Activated CD8-positive, alpha-beta memory T cell treated with anti-CD3 and anti-CD28 coated beads for 48 hours (primary cell): ENCODE measurements at places on chromosomes 6 and 20.

- DNase-seq, result no peak
These were observed 196.8 kb downstream of the ADGB start for GRCh38 chr6:146795479-146796133.

DNA sequence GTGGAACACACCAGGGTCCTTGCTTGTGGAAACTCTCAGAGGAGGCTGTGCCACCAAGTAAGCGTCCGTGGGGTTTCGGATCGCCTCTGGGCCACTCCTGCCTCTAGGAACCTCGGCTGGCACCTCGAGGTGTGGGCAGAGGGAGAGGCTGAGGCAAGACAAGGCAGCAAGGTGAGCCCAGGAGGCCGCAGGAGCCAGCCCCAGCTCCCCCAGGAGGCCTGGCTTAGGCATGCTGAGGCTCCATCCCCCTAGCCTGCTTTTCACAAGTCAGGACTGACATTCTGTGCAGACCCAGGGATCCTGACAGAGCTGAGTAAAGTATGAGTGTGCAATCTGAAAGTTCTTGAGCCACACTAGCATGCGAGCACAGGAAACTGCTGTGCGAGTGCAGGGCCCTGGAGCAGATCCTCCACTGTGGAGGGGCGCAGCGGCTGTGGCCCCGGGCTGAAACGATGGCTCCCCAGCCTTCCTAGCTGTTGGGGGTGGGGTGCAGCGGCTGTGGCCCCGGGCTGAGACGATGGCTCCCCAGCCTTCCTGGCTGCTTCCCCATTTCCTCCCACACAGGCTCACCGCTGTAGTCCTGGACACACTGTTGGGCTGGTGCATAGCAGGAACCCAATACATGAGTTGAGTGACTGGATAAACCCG is 75.2 kb upstream of the CD93 start:
- DNase-seq, result no peak

DNA sequence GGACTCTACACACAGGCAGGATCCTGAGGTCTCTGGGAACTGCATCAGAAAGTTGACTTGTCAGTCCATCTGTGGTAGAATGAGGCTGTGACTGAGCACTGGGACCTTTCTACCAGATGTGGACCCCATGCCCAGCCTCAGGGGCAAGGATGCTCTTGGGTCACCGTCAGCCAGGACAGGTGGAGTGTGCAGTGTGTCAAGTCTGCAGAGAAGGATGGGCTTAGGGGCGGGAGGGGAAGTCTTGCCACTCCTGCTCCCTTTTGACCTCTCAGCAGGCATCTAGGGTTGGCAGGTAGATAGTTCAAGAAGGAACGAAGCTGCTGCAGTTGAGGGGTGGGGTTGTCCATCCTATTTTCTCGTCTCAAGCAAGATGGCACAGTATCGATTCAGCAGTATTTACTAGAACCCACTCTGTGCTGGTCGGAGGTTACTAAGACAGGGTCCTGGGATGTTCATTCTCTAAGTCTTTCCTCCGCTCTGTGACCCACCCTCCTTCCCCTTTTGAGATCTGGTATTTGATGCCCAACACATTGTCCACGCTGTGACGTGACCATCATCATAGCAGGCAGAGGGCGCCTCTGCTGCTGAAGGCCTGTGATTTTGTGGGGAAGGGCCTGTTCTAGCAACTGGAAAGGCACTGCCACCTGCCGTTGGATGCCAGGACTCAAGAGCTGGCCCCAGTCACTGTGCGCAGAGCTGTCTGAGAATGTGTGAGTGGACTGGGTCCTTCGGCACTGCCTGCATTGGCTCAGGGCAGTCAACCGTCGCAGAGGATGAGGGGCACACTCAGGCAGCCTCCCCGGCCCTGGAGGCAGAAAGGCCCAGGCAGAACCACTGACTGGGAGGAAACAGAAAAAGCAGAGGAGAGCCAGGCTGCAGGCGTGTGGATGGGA is 23.2 kb downstream of the RBCK1 start:
- DNase-seq, result no peak

DNA sequence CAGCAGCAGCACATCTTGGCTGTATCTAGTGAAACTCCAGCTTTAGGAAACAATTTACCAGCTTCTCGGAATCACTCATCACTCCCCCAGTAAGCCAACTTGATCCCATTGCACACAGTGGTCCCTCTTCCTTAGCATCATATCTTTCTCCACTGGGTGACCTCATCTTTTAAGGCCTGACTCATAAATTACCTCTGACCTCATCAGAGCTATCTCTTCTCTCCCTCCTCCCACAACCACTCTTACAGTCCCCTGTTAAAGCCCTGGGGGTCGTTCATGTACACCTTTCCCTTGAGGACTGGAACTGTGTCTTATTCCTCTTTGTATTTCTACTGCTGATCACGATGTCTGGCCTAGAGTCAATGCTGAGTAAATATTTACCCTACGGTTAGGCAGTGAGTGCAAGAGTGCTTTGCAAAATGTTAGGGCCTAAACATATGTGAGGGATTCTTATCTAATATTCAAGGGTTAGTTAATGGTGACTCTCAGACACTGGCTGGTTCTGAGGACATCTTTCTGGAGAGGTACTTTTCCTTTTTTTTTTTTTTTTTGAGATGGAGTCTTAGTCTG is 187.2 kb downstream of the LRFN2 start:
- DNase-seq, result no peak

GRCh38 chr20:63189322-63189642 is 26.6 kb downstream of the YTHDF1 start:
- no peak for DNase-seq

DNA sequence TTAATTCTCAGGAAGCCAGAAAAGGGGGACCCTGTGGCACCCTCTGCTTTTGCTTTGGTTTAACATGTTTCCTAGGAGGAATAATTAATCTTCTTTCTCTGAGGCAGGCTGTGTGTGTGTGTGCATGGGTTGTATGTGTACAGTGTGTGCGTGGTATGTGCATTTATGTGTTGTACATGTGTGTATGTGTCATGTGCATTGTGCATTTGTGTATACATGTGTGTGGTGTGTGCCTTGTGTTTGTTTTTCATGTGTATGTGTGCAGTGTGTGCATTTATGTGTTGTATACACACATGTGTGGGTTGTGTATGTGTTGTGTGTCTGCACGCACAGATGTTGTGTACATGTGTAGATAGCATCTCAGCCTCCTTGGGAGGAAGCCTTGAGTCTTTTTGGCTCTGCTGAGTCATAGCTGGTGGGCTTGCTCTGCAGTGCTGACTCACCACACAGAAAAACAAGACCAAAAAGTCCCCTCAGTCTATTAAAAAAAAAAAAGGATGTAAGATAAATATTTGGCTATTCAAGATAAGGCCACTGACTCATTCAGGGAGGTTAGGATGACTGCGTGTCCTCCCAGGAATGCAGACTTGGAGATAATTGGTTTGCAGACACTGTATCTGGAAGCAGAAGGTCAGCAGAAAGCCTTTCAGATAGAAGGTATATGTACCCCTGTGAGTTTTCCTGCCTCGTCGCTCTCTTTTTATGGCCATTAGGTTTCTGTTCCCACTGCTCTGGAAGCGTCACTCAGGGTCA is 58.6 kb downstream of the SYNJ2 start:
- DNase-seq, result no peak

- DNase-seq, result no peak
These were observed 509.8 kb downstream of the EPM2A start for GRCh38 chr6:145225500-145225899.

DNA sequence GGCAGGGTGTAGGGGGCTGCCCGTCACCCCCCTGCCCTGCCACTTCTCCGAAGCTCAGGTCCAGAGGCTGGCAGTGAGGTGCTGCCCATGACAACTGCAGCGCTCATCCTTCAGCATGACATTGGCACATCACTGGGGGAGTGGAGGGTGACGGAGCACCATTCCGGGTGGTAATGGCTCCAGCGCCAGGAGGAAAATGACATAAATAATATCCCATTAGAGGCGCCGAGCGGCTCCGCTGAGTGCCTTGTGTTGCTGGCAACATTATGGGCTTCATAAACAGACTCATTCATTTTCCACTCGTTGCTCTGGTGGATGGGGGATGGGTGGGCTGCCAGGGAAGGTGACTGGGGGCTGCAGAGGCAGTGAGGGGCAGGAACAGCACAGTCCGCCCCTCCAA is 56.9 kb upstream of the CTNNBL1 start:
- no peak for DNase-seq

- no peak for DNase-seq
These were observed 57.1 kb downstream of the SLC35D3 start for GRCh38 chr6:136979206-136979605.

- DNase-seq, result no peak
These were observed 96.0 kb downstream of the SOBP start for GRCh38 chr6:107585815-107586435.

- DNase-seq, result no peak
These were observed 586.2 kb downstream of the PHF3 start for GRCh38 chr6:64221776-64222175.

- DNase-seq, result no peak
These were observed 549 bp downstream of the ANKRD6 start for GRCh38 chr6:89433252-89434149.

DNA sequence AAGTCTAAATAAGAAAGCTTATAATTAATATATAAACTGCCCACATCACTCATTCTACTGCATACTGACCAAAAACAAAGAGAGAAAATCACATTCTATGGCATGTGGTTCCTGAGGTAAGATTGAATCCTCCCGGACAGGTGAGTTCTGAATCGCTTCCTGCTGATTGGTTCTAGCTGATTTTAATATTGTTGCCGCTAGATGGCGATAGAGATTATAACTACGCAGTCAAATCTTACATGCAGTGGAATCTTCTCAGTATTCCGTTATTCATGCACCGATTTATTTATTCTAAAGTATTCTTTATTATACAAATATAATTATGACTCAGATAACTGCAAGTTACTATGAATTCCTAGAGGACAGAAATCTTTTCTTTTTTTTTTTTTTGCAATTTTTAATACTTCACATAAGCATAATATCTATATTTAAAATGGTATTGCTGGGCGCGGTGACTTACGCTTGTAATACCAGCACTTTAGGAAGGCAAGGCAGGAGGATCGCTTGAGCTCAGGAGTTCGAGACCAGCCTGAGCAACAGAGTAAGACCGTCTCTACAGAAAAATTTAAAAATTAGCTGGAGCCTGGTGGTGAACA is 24.2 kb upstream of the TMX4 start:
- DNase-seq, result no peak

DNA sequence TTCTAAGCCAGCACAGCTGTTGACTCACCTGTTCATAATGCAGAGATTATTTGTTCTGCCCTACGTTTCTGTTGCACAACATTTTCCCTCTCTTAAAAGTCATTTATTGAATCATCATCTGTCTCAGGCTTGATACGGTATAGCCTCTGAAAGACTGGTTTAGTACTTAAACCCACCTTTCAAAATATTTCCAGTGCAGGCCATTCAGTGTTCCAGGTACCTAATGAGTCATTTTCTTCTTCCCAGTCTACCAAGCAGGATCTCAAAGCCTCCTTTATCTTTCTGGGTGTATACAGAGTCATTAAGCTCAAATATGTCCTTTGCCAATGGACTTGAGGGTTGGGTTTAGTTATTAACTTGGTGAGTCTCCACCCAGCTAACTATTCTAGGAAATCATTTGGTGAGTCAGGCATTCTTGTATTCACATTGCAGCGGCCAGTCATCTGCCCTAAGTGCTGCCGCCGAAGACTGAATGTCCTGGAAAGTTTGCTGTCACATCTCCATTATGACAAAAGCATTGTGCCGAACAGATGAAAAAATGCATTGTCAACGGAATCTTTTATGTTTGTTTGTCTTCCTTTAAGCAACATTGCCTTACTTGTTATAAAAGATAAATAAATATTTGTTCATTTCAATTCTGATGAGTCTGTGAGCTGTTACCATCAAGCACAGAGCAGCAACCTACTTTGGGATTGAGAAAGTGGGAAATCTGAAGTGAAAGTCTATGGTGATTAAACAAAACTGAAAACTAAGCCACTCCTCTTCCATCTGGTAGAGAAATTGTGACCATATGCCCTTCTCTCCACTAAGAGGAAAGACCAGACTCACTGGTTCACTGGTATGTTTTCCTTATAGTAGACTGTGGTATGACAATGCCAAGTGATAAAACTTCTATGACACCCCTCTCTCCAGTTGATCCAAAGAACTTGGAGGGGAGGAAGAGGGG is 14.3 kb upstream of the FAM135A start:
- DNase-seq, result no peak

DNA sequence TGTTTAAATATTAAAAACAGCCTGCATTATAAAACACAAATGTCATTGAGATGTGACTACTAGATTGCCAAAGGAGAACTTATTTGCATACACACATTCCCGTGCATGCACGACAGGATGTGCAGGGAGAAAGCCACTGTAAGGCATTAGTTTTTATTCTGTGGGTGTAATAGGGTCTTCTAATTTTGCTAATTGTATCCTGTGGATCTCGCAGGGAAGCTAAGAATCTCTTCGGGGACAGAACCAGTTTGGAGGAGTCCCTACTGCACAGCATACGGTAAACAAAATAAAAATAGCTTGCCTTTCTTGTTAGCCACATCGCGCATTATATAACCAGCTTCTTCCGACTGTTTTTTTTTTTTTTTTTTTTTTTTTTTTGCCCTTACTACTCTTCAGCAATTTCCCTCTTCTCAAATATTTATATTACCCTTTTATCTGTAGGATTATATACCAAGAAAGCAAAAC is 2.0 kb downstream of the ATXN1 start:
- DNase-seq, result no peak

DNA sequence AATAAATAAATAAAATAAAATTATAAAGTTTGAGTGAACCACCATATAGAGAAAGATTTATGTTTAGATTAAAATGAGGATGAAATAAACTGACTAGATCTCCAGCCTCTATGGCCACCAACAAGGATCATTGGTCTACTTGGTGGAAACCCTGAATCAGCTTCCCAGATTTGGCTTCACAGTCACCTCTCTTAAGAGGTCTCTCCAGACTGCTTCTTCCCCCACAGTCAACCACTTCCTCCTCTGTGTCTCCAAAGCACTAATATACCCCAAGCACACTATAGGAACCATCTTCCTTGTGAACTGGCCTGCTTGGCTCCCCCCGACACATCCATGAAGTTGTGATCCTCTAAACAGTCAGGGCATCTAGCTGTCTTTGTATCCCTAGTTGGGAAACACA is 529.6 kb upstream of the RNF217 start:
- DNase-seq, result no peak

- DNase-seq, result no peak
These were observed 105.0 kb upstream of the FAM184A start for GRCh38 chr6:119183457-119183856.
